ENCODE measurements at places on chromosomes 7 and 10. TPM values are rescaled to one million over a fixed set of nuclear protein-coding genes. Genes with fewer than 3 reads are reported as not detected.

Gene GPR158
- not detected for total RNA-seq

Gene FAM171A1
- 15.5 TPM for total RNA-seq

DNA sequence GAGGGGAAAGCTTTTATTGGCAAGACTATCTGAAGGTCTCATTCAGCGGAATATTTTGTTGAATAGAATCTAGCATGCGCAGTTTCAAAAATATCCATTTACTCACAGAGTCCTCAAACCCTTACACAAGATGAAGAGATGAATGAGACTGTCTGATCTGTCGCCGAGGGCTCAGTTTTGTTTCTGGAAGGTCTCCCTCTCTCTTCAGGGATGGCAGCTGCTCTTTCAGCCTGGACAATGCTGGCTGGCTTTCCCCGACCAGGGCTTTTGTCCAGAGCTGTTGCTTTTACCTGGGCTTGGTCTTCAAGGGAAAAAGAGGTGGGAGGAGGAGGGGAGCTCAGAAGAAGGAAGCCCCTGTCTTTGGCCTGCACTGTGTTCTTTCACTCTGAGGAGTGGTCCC is 81.9 kb upstream of the BTBD16 start:
- DNase-seq = no peak

DNA sequence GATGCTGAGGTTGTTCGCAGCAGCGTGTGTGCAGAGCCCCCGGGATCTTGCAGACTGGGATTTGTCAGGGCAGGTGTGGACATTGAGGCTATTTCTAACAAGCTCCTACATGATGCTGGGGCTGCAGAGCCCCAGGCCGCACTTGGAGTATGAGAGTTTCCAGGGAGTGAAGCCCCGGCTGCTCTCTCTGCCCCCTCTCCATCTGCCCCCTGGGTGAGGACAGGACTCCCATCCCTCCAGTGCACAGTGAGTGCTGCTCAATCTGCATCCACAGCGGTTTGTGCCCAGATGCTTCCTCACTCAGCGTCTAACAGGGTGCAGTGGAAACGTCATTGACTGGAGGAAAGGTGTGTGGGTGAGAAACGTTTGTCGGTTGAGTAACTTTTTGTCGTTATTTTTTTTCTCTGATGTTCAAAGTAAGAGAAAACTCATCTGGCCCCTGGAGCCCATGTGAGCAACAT is 25.3 kb downstream of the IL2RA start:
- DNase-seq = no peak

GRCh38 chr10:131641898-131642297 is 258.9 kb upstream of the PPP2R2D start:
- DNase-seq = no peak
